Activated T-cell treated with anti-CD3 and anti-CD28 coated beads, Interleukin-2, amount 50 U/mL, for 72 hours (primary cell): ENCODE measurements at places on chromosomes 1 and 21.

GRCh38 chr1:20366056-20366462 lies 75.4 kb downstream of the VWA5B1 start:
- no peak for DNase-seq

DNA sequence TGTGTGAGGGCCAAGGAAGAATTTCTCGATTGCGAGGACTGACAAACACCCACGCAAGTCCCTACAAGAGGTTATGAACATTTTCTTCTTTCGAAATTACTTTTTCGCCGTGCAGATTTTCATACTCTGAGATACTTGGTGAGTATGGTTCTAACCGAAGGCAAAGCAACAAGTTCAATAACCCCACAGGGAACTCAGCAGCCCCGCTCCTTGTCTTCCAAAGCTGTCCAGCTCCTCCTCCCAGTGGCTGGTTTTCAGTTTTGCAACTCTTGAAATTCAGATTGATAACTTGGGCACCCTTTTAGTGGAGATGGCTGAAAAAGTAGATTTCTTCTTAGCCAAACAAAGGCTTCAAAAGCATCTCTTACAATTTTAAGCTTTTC lies 154.4 kb downstream of the SETD4 start:
- no peak for DNase-seq

GRCh38 chr1:195754874-195755273 lies 853.4 kb downstream of the KCNT2 start:
- no peak for DNase-seq

- no peak for DNase-seq
Measured at GRCh38 chr1:28517649-28517999, 11.8 kb downstream of the RCC1 start.

- DNase-seq = no peak
Measured at GRCh38 chr1:30746212-30747032, 11.2 kb downstream of the LAPTM5 start.

DNA sequence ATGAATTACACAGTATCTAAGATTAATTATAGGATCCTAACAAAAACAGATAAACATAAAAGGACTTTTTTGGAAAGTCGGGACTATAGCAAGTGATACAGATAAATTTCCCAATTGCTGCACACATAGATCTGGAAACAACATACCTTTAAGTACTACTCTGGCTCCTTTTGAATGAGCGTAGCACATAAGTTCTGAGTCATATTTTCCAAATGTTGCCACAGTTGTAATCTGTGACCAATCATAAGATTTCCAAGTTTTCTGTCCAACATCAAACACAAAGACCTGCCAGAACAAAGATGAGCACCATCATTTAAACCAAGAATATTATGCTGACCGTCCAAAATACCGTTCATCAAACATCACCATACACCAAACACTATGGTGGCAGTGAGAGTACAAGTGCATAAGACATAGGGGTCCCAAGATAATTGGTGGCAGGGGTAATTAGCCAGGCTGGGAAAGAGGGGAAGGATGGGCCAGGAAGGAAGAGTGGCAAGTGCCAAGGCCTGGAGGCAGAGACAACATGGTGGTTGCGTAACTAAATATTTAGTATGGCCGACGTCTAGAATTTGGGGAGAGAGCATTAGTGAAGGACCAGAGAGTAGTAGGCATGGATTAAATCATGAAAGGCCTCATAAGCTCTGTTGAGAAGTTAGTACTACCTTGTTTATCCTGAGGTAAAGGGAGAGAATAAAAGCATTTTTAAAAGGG lies 3.6 kb downstream of the CTBS start:
- no peak for DNase-seq

- no peak for DNase-seq
Measured at GRCh38 chr1:3658231-3658615, 5.9 kb downstream of the TP73 start.

- DNase-seq = no peak
Measured at GRCh38 chr1:63230722-63231121, 91.6 kb upstream of the FOXD3 start.

- no peak for DNase-seq
Measured at GRCh38 chr1:208280681-208281450, 36.7 kb upstream of the PLXNA2 start.

- no peak for DNase-seq
Measured at GRCh38 chr1:70041317-70042045, 163.9 kb downstream of the LRRC40 start.

DNA sequence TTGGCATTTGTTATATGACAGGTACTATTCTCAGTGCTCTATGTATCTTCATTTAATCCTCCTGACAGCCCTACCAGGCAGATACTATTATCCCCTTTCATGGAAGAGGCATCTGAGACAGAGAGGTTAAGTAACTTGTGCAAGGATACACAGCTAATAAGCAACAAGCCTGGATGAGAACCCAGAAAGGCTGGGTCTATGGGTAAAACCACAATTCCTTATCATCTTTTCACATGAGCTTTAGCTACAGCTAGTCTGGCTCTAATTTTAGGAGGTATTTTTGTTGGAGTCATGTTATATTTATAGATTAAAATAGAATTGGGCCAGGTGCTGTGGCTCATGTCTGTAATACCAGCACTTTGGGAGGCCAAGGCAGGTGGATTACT lies 27.7 kb downstream of the DNTTIP2 start:
- DNase-seq = no peak

DNA sequence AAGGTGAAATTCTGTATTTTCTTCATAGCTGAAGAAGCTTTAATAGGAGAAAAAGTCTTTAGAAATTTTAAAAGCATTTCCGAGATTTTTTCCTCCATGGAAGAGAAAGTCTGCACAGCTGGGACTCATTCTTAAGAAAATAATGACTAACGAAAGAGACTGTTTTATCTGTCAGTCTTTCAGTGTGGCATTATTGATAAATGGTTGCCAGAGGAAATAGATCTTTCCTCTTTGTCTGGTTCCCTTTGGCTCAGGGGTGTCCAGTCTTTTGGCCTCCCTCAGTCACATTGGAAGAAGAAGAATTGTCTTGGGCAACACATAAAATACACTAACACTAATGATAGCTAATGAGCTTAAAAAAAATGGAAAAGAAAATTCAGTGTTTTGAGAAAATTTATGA lies 49.9 kb downstream of the KDM1A start:
- DNase-seq = no peak

DNA sequence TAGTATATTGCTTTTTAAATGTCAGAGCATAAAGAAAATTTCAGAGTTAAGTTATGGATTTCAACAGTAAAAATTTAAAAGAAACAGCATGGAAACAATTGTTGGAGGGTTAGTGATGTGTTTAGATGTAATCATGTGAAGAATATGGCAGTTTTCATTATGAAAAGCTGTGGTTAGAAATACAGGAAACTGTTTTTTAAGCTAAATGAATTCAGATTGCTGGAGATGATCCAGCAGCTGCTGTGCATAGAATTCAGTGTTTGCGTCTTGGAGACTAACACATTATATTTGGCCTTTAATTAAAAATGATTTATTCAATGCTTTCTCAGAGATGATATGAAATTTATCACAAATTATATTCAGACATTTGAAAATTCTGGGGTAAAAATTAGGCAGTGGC lies 273.6 kb upstream of the LRRC7 start:
- no peak for DNase-seq

- DNase-seq = no peak
Measured at GRCh38 chr1:76854255-76854654, 13.0 kb upstream of the ST6GALNAC5 start.

DNA sequence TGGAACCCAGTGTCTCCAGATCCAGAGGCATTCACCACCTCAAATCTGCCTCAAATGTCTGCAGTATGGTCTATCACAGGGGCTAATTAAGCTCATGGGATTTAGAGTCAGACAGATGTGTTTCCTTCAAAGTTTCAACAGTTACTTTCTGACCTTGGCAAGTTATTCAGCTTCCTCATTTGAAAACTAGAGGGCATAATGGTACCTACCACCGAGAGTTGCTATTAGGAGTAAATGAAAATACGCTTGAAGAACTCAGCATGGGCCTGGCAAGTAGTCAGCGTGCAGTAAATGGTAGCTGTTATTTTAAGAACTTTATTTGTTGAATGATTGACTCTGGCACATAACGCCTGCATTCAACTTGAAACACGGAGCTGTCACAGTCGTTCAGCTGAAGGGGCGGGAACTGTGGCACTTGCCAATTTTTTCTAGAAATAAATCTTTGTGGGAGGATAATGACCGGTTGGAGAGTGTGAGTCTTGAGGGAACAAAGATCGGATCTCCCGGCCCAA lies 1.2 kb upstream of the CAP1 start:
- no peak for DNase-seq

DNA sequence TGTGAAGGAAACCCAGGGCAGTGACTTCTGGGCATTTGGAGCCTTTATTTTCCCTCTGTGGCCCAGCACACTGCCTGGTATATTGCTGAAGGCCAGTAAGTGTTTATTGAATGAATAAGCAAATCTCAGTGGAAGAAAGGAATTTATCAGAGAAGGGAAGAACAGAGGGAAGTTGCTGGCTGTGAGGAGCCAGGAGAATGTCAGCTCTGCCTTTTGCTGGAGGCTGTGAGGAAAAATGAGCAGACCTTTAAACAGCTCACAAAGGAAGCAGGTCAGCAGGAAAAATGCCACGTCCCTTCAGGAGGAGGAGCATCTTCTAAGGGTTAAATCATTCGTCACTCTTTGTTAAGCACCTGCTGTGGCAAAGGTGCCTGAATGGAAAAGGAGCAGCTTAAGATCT lies 75.9 kb downstream of the GIPC2 start:
- no peak for DNase-seq

DNA sequence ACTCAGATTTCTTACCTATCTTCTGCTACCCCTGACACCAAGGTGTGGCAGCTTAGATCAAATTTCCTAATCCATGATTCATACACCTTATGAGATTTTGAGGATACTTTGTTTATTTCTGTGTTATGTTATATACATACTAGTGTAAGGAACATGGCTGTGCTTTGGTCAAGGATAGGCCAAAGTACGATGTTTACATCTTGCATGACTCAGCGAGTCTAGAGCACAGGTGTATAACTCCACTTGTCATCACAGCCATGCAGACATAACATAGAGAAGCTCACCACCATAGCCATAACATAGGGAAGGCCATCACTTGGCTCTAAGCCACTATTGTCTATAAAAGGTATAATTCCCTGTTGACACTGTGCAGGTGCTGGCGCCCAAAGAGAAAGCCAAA lies 61.2 kb downstream of the GBP6 start:
- DNase-seq = no peak

DNA sequence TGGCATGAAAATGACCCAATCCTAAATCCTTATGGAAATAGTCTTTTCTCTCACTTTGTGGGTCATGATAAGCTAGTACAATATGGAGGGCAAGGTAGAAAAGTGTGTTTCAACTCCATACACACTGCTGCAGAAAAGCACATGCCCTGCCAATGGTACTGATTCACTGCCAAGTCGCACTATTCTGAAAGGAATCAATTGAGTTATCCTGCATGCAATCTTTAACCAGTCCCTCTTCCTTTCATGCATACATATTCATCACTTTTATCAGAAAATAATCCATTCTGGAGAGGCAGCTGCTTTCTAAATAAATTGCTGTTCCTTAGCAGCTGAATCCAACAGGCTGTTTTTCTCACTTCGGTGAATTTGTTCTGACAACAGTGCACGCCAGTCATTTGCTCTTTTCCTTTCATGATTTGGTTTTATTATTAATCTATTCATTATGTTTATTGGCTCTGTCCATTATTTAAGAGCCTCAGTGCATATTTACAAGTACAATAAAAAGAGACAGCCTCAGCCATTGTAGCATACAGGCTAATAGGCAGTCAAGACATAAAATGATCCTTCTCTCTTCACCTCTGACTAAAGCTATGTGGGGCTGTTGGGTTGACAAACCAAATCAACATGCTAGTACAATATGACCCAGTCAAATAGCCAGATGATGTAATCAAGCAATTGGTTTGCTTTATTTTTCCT lies 108.8 kb downstream of the CHD1L start:
- DNase-seq = no peak
